ENCODE measurements at places on chromosomes 12 and 14. TPM values are rescaled to one million over a fixed set of nuclear protein-coding genes. Genes with fewer than 3 reads are reported as not detected.
A peak's percentile ranks its signal among the peaks of the same experiment; 100 is the strongest.

- no peak overlapping the region for H3K27ac ChIP-seq
Observed at GRCh38 chr14:87187786-87188185, 805.2 kb downstream of the GALC start.

GRCh38 chr12:57476993-57477709, 2.5 kb downstream of the ARHGAP9 start:
- H3K4me1 ChIP-seq: peaks cover 7% of the 10 kb centered on the region
- H3K4me3 ChIP-seq: no peak overlapping the region
- H3K27me3 ChIP-seq: no peaks in the 10 kb centered on the region
- no peak overlapping the region for H3K27ac ChIP-seq

DNA sequence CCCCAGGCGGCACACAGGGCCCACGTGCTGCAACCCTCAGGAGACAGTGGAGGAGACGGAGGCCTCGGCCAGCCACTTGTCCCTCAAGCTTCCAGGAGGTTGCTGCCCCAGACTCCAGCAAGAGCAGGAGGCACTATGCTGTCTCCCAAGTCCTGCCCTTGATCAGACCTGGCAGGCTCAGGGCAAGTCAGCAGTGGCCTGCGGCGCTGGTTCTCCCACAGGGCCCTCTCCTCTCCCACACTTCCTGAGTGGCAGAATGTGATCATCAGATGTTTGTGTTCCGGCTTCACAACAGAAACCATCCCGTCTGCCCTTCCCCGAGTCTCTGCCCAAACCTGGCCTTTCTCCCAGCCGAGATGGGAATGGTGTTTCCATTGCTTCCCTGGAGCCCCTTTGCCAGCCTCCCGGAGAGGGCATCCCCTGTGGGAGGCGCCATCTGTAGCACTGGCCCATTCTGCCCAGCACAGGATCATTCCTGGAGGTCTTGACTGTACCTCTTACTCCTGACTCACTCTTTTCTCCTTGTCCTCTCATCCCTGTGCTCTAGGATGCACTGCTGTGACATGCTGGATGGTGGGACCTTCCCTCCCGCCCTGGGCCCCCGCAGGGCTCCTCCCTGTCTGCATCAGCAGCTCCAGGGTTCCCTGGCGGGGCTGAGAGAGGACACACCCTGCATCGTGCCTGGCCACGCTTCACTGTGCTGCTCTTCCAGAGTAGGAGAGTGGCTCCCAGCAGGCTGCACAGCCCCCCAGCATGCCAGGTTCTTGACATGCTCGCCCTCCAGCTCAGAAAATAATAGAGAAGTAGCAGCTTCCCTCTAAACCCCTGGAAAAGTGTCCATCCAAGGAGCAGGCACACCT, 114.7 kb upstream of the FKBP4 start:
- DNase-seq: no peak
- no peaks in the 10 kb centered on the region for H3K36me3 ChIP-seq

GRCh38 chr12:108935159-108935763, 55.4 kb downstream of the DAO start:
- DNase-seq: no peak
- H3K4me1 ChIP-seq: no peaks in the 10 kb centered on the region
- no peaks in the 10 kb centered on the region for H3K27me3 ChIP-seq
- H3K36me3 ChIP-seq: no peaks in the 10 kb centered on the region

DNA sequence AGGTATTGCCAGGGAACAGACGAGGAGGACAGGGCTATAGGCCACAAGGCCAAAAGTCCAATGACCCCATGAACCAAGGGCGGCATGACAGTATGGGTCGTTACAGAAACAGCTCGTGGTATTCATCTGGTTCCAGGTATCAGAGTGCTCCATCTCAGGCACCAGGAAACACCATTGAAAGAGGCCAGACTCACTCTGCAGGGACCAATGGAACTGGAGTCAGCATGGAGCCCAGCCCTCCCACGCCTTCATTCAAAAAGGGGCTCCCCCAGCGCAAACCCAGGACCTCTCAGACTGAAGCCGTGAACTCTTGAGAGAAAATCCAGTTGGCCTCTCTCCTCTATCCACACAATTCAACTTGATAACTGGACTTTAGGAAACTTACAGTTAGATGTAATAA, 12.9 kb upstream of the KCNH3 start:
- no peaks in the 10 kb centered on the region for H3K36me3 ChIP-seq
- H3K4me3 ChIP-seq: no peak overlapping the region
- no peaks in the 10 kb centered on the region for H3K4me1 ChIP-seq
- H3K27me3 ChIP-seq: no peaks in the 10 kb centered on the region
- H3K27ac ChIP-seq: no peak overlapping the region

DNA sequence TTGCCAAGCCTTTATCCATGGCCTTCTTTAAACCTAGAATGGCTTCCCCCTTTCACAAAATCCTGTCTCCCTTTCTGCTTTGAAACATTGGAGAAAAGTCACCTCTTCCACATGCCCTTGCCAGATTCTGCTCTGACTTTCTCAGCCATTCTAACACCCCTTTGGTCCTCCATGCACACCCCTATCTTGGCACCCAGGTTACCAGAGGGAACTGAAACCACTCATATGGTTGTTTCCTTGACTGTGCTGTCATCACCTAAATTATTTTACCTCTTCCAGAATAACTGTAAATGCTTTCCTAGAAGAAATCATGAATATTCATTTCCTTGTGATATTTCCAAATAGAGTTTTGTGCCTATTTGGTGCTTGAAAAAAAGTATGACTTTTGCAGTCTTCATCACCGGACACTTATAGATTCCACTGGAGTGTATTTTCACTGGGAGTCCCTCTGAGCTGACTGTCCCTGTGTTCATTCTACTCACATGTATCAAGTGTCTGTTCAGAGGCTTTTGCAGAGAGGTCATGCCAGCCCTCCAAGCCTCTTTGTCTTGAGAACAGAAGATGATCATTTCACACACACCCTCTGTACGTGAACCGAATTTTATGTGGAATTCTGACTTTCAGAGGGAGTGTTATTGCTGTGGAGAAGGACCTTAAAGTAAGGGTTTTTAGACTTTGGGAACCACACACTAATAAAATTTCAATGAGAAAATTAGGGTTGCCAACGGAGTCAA, 74.1 kb downstream of the PLXNC1 start:
- H3K27ac ChIP-seq: no peak overlapping the region
- no peaks in the 10 kb centered on the region for H3K4me1 ChIP-seq
- H3K36me3 ChIP-seq: no peaks in the 10 kb centered on the region
- no peak for DNase-seq

GRCh38 chr12:64221651-64222008, 466 bp downstream of the KICS2 start:
- peak overlapping the region; percentile 79 for H3K4me3 ChIP-seq
- H3K4me1 ChIP-seq: no peaks in the 10 kb centered on the region
- H3K36me3 ChIP-seq: no peaks in the 10 kb centered on the region

- peaks cover 1% of the 10 kb centered on the region for H3K4me1 ChIP-seq
- no peaks in the 10 kb centered on the region for H3K36me3 ChIP-seq
- H3K27ac ChIP-seq: no peak overlapping the region
- DNase-seq: no peak
- H3K4me3 ChIP-seq: no peak overlapping the region
Observed at GRCh38 chr12:78636231-78636855, 228.2 kb upstream of the SYT1 start.

Gene GDF3
- 0.24 TPM for total RNA-seq

DNA sequence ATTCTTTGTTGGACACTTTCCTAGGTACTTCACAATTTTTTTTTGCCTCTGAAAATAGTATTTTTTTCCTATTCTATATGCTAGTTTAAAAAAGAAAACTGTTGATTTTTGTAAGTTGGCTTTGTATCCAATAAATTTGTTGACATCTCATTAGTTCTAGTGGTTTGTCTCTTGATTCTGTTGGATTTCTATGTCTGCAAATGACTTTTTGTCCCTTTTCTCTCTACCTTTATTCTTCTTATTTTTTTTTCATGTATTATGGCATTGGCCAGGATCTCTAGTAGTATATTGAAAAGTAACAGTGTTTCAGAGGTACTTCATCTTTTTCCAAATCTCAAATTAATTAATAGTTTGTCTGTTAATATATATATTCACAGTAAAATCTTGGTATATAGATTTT, 59.1 kb upstream of the TSPAN11 start:
- H3K4me3 ChIP-seq: no peak overlapping the region
- H3K27me3 ChIP-seq: no peaks in the 10 kb centered on the region
- no peak overlapping the region for H3K27ac ChIP-seq
- no peaks in the 10 kb centered on the region for H3K36me3 ChIP-seq
- H3K4me1 ChIP-seq: no peaks in the 10 kb centered on the region
- DNase-seq: no peak

DNA sequence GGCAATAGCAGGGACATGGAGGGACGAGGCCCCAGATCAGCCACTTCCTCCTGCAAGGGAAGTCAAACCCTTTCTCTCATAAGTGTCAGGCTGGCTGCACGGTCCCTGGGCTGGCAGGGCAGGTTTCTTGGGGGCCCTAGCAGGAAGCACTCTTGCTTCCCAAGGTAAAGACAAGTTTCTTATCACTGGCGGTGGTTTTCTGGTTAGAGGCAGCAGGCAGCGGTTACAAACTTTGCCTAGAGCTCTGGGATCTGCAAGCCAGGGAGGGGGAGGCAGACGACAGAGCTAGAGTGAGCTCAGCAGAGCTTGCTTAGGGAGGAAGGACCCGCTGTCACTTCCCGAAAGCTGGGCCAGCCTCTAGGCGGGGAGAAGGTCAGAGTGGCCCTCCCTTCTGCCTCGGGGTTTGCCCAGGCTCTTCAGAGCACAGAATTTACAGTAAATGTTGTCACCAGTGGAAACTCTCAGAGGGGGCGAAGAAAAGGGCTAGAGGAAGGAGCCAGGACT, 20.4 kb downstream of the BATF start:
- DNase-seq: no peak
- no peaks in the 10 kb centered on the region for H3K4me1 ChIP-seq
- H3K36me3 ChIP-seq: no peaks in the 10 kb centered on the region
- no peaks in the 10 kb centered on the region for H3K27me3 ChIP-seq

GRCh38 chr12:29546000-29546399, 48.5 kb upstream of the OVCH1 start:
- no peak overlapping the region for H3K4me3 ChIP-seq
- H3K27me3 ChIP-seq: no peaks in the 10 kb centered on the region
- peaks cover 5% of the 10 kb centered on the region for H3K4me1 ChIP-seq
- no peaks in the 10 kb centered on the region for H3K36me3 ChIP-seq

DNA sequence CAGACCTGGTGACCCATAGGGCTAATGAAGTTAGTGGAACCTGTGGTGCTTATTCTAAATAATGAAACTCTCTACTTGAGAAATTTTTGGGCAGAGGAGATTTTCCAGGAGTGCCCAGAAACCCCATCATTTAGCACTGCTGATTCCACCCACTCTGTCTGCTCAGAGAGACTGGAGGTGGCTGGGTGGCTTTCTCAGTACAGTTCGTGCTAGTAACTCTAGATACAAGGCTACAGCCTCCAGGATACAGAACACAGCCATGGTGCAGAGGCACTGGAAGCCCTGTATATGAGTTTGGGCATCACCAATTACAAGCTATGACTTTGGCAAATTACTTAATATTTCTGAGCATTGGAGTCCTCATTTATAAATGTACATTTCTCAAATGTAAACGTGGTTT, 32.4 kb downstream of the CCDC177 start:
- H3K4me3 ChIP-seq: no peak overlapping the region
- H3K4me1 ChIP-seq: no peaks in the 10 kb centered on the region
- no peak for DNase-seq
- H3K27ac ChIP-seq: no peak overlapping the region
- H3K36me3 ChIP-seq: no peaks in the 10 kb centered on the region

- H3K27ac ChIP-seq: no peak overlapping the region
- no peaks in the 10 kb centered on the region for H3K27me3 ChIP-seq
- DNase-seq: no peak
- H3K36me3 ChIP-seq: no peaks in the 10 kb centered on the region
Observed at GRCh38 chr12:28057856-28058615, 85.5 kb upstream of the PTHLH start.

DNA sequence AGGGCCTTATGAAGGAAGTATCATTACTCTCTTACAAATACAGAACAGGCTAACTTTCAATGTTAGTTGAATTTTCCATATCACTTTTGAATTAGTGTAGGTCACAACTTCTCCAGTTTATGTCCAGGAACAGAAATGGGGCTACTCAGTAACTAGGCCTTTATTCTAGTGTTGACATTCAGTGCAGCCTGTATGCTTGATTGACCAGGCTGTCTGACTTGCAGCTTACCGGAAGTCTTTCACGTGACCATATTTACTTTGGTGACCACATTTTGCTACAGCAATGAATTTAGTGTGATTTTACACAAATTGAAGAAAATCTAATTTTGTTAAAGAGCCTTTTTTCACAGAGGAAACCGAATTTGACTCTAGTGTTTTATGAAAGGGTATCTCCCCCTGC, 12.4 kb downstream of the MTERF2 start:
- no peaks in the 10 kb centered on the region for H3K36me3 ChIP-seq
- H3K4me3 ChIP-seq: no peak overlapping the region
- H3K27me3 ChIP-seq: no peaks in the 10 kb centered on the region
- no peak overlapping the region for H3K27ac ChIP-seq
- DNase-seq: no peak
- H3K4me1 ChIP-seq: peaks cover 2% of the 10 kb centered on the region

Gene SRRM4
- total RNA-seq: 0.02 TPM

DNA sequence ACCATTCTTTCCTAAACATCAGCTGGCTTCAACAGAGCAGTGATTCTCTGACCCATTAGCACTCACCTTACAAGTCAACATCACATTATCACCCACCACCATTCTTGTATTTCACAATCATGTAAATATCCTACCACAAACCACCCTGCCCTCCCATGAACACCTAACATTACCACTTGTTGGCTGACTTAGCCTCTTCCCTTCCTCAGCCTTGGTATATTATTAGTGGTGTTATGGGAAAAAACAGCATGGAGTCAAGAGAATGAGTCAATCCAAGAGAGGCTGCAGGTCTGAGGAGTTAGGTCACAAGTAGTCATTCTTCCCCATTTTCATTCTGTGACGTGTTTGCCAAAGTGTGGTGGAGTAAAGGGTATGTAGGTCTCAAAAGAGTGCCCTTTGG, 22.3 kb upstream of the MGP start:
- no peak for DNase-seq
- no peaks in the 10 kb centered on the region for H3K36me3 ChIP-seq
- H3K27ac ChIP-seq: no peak overlapping the region
- no peaks in the 10 kb centered on the region for H3K27me3 ChIP-seq
- peaks cover 1% of the 10 kb centered on the region for H3K4me1 ChIP-seq

GRCh38 chr12:106431839-106432411, 74.4 kb downstream of the POLR3B start:
- no peak overlapping the region for H3K4me3 ChIP-seq
- no peaks in the 10 kb centered on the region for H3K36me3 ChIP-seq
- no peak overlapping the region for H3K27ac ChIP-seq

DNA sequence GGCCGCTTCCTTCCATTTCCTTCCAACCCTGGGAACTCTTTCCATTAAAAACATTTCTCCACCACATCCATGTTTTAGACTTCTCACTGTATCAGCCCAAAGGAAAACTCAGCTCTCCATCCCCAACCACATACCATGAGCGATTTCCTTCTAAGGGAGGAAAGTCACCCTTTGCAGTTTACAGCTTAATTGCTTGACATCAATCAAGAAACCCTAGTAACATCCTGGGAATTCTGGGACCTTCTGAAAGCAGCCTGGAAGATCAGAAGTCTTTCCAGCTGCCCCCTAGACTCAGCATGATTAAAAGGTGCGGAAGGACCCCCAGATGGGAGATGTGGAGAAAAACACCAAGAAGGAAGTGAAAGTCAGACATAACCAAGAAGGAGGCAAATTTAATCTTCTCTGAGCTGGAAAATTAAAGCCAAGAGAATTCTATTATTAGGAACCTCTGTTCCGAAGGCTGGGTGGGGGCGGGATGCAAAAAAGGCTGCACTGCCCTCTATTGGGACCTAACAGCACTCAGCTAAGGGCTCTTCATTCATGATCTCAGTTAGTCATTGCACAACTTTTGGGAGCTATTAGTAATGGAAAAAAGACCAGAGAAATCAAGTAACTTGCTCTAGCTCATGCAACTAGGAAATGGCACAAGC, 73.3 kb upstream of the PLXNC1 start:
- H3K36me3 ChIP-seq: no peaks in the 10 kb centered on the region
- H3K27ac ChIP-seq: no peak overlapping the region
- peaks cover 8% of the 10 kb centered on the region for H3K4me1 ChIP-seq
- peak; percentile 29 for DNase-seq
